ENCODE measurements at places on chromosomes 2 and 18.

DNA sequence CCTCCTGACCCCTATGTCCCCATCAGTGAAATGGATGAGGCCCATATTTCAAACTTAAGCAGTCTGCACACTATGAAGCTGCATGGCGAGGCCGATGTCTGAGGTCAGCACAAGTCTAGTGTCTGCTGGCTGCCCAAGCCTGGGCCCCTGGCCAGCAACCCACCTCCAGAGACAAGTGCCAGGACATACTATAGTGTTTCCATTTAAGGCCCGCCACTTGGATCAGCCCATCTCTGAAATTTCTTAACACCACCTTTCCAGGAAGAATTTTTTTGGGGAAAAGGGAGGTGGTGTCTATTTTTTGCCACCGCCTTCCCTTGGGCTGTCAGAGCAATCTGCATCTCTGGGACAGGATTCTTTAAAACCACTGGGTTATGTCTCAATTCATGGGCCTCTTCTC, 1.8 kb downstream of the ACVR1 start:
- no peak for DNase-seq

- DNase-seq: peak; percentile 39
Measured at GRCh38 chr2:63888490-63889402, 47.0 kb downstream of the UGP2 start.

- DNase-seq: no peak
Measured at GRCh38 chr2:127239395-127239794, 19.3 kb upstream of the CYP27C1 start.

GRCh38 chr2:112153179-112153490, 14.9 kb downstream of the FBLN7 start:
- no peak for DNase-seq

- DNase-seq: peak; percentile 97
Measured at GRCh38 chr2:226756131-226756530, 43.5 kb downstream of the IRS1 start.

DNA sequence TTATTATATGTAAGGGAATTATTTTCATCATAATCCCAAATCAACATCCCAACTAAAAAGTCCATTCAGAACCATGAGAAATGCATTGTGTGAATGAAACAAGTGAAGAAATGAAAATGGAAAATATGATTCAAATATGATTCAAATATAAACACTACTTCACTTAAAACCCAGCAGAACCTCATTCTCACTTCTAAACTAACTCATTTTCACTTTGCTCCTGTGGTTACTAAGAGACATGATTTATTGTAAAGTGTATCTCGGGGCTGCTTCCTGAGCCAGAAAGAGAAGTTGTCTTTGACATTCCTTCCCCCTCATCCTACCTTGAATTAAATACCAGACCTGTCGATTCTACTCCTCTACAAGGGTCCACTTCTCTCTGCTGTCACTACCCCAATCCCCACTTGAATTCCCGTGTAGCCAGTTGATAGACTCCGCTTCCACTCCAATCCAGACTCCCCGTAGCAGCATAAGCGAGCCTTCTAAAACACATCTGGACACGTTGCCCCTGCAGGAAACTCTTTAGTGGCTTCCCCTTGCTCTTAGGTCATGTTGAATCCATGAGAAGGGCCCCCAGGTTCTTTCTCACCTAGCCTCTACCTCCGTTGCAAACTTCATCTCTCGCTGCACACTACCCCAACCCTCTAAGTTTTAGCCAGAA, 697.0 kb upstream of the ID2 start:
- DNase-seq: no peak

- no peak for DNase-seq
Measured at GRCh38 chr2:157259386-157259785, 1.9 kb downstream of the GALNT5 start.

- no peak for DNase-seq
Measured at GRCh38 chr2:20676353-20677215, 9.6 kb downstream of the GDF7 start.

- DNase-seq: no peak
Measured at GRCh38 chr2:124147552-124147951, 122.5 kb downstream of the CNTNAP5 start.

DNA sequence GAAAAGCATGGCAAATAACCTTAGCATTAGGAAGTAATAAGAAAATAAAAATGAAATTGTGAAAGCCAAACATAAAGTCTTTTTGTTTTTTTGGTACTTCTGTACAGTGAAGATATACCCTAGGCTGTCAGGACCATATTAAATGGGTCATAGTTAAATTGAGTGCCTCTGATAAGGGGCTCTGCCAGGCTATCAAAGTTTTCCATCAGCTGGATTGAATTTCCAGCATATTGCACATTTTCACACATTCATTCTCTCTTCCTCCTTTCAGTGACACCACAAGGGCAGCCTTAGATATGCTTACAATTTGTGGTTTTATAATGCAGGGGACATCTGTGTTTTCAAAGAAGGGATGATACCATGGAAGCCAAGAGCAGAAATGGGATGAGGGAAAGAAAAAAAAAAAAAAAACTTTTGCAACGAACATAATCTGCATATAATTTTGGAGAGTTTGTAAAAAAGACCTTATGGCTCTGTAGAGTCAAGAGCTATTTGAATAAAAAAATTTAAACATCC, 109.3 kb upstream of the LYPD1 start:
- DNase-seq: no peak

DNA sequence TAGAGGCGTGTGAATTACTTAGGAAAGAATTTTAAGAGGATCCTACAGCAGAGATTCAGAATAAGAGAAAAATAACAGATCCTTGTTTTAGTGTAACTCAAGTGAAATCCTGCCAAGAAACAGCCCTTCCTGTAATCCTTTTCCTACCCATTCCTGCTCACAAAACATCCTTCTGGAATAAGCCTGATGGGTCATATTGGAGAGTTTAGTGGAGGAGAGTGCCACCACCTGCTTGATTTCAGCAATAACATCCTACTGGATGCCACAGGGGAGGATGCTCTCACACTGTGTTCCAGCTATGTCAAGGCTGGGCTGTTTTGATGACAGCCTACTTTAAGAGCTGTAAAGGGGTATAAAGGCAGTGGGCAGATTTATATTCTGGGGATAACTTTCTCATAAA, 54.8 kb upstream of the CCDC178 start:
- peak; percentile 16 for DNase-seq

DNA sequence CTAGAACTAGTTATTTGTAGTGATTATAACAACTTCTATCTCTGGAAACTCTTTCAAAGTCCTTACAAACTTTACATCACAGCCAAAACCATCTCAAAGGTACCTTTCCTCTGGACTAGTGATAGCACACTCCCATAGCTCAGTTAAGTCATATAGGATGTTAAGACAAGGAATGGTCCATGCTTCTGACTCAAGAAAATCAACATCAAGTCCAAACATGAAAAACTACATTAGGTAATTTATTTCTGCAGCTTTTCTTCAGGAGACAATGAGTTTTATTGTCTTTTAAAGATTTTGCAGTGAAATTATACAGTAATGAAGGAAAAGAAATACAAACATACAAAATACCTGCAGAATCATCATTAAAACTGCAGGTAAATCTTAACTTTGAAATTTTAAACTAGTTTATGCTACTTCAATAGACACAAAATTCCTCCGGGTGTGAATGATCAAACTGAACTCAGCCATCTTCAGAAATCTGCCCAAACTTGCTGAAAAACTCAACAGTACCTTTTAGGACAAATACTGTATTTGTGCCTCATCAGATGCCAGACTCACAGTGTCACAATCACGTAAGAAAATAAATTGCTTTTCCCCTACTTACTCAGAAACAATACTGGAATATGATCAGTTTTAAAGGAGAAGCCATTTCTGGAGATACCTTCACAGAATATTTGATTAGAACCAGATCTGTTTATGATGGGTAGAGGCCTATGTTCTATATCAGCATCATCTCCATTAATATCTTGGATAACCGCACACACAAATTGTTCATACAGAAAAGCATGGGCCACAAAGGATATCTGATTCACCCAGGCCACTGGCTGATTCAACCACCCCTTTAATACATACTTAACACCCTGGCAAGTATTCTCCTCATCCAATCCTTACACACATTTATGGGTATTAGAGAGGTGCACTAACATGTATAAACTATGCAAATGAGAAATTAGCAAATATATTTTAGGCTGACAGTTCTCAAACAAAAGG, 2.6 kb downstream of the TMEM131 start:
- peak; percentile 15 for DNase-seq

DNA sequence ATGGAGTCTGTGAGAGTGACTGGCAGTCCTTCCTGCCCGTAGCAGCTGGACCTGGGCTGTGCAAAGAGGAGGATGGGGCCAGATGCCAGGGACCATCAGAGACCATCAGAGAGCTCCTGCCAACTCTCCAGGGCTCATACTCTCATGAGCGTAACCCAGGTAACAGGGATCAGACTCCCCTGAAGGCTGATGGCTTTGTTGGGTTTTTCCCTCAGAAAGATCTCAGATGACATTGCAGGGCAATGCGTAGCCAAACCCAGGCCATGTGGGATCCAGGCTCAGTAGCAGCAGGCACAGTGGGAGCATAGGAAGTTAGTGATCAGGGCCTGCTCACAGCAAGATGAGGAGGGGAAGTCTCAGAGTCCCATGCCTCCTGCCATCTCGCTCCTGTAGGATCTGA, 218.0 kb downstream of the LOXHD1 start:
- DNase-seq: no peak

DNA sequence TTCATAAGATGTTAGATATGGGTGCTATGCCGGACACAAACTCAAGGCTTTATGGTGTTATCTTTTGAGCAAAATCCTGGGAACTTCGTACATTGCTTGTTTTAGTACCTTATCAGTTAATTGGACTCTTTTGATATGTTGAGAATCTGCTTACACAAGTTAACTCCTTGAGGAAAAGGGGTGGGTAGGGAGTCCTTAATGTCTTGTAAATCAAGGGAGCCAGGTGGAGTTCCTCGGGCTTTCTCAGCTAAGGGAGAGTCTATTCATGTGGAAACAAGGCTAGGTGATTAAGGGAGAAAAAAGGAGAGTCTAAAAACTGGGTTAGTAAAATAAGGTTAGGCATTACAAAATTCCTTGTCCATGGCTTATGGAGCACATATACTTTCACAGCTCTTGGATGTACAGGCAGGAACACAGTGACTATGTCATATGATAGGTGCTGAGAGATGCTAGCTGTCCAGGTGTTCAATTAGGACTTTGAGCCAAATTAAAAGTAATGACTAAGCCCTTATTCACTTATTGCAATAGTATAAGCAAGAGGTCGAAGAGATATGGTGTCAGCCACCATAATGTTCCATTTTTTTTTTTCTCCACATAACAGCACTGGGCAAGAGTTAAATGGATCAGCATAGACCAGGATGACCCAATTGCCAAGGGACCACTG, 59.5 kb upstream of the DYNAP start:
- DNase-seq: no peak

GRCh38 chr2:133334923-133335322, 233.3 kb downstream of the NCKAP5 start:
- DNase-seq: no peak

GRCh38 chr2:152542995-152543481, 174.2 kb downstream of the PRPF40A start:
- peak; percentile 96 for DNase-seq

- DNase-seq: peak; percentile 94
Measured at GRCh38 chr18:57819671-57820460, 16.8 kb upstream of the ATP8B1 start.

DNA sequence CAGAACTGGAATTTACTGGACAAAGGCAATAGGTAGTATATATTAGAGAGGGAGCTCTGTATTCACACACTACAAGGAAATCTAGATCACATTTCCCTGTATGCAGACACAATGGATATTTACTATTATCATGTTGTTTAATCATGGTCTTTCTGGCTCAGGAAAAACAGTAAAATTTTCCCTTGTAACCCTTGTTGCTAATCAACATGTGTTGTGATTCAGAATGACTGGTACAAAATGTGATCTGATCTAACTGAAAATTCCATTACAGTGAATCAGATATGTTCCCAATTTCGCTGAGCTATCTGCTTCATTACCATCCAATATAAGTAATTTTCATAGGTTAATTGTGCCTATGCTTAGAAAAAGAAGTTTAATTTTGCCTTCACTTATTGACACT, 1109.7 kb downstream of the LRP1B start:
- peak; percentile 91 for DNase-seq

DNA sequence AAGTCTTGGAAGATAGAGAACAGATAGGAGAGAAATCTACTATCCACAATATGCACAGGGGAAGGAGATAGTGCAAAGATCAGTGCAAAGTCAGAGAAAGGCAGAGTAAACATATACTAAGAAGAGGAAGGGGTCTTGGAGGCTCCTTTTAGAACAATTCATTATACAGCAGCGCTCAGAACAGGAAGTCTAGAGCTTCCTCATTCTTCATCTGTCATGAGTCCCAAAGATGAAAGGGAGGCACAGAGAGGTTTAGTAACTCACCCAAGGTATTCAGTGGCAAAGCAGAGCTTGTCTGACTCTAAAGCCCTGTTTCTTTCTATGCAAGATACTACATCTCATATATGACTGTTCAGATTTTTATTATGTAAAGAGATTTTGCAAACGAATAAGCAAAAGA, 1.4 kb downstream of the SP110 start:
- no peak for DNase-seq

DNA sequence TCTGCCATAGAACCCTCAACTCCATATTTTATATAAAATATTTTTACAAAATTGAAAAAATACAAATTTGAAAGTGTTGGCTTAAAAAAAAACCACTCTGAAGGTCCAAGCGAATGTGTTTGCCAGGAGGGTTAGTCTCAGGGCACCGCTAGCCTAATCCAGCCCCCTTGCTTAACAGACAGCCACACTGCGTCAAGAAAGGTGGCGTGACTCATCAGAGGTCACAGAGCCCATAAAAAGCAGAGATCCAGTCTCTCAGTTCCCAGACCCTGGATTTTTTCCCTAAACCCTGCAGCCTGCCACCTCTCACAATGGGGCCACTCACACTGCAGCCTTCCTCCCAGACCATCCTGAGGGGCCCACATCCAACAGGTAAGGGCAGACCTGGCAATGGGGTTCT, 3.9 kb upstream of the TNS1 start:
- peak; percentile 89 for DNase-seq
